NCI-H187 (cell line): ENCODE measurements at places on chromosomes 1 and 21.

DNA sequence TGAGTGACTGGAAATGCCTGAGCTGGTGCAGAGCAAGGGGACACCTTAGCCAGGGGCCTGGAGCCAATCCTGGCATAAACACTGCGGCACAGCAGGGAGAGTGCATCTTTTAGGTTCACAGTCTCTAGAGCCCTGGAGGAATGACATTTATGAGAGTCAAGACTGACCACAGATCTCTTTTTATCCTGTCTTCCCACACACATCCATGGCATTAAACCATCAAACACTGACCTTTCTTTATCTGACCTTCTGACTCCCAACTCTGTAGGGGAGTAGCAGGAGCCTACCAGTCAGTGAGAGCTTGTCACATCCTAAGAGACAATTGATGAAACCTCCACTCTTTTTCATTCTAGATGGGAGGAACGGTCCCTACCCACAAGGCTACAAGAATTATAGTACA lies 7.9 kb downstream of the CD34 start:
- DNase-seq, result no peak

- DNase-seq, result peak; percentile 83
Measured at GRCh38 chr1:19815801-19816736, 986 bp upstream of the RNF186 start.

DNA sequence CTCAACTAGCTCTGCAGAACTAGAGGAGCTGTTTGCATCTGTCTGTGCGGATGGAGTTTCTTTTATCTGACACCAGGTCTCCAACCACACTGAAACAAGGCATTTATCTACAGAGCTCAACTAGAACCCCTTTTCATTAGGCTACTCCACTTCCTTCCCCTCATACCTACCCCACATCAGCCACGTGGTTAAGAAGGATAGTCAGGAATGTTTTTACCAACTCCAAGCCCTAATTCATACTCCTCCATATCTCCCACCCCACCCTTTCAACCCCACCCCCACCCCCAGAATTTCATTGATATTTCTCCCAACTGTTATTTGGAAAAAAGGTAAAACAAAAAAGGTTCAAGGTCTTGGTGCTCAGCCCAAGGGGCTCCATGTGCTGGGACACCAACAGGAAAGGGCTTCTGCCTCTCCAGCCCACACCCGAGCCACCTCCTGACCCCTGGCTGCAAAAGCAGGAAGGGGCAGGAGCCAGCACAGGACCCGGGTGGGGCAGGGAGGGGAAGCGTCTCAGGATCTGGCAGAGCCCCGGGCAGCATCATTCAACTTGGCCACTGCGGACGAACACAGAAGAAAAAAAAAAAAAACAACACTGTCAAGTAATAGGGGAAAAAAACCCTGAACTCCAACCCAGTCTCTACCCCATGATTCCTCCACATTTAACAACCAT lies 7.0 kb downstream of the ENSA start:
- no peak for DNase-seq

GRCh38 chr21:36946949-36947356 lies 19.5 kb downstream of the HLCS start:
- no peak for DNase-seq

- DNase-seq, result no peak
Measured at GRCh38 chr1:67573311-67573872, 111.6 kb upstream of the GADD45A start.

DNA sequence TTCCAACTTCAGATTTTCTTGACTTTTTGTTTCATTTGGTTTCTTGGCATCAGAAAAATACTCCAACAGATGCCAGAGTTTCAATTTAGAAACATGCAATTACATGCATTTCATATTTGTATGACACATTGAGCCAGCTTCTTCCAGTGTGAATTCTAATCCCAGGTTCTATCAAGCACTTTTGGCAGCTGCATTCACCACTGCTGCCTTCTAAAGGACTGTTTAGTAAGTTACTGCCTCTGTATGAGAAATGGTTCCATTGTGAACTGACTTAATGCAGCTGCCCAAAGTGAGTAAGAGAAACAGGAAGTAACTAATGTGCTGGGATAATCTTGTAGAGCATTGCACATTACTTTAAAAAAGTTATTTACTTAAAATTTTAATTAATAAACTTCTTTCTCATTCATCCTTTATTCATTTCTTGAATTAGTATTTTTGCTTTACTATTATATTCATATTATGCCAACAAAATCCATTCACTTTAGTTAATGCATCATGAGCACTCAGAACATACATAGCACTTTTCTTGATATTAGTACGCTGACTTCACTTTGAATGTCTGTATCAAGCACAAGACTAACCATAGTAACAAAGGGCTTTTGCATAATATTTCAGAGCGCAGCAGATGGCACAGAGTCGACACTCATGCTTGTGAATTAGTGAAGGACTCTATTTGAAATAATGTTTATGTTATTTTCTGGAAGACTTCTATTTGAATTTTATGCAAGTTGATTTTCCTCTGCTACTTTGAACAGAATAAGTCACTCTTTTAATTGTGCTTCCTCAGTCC lies 9.8 kb downstream of the RGS18 start:
- DNase-seq, result no peak

DNA sequence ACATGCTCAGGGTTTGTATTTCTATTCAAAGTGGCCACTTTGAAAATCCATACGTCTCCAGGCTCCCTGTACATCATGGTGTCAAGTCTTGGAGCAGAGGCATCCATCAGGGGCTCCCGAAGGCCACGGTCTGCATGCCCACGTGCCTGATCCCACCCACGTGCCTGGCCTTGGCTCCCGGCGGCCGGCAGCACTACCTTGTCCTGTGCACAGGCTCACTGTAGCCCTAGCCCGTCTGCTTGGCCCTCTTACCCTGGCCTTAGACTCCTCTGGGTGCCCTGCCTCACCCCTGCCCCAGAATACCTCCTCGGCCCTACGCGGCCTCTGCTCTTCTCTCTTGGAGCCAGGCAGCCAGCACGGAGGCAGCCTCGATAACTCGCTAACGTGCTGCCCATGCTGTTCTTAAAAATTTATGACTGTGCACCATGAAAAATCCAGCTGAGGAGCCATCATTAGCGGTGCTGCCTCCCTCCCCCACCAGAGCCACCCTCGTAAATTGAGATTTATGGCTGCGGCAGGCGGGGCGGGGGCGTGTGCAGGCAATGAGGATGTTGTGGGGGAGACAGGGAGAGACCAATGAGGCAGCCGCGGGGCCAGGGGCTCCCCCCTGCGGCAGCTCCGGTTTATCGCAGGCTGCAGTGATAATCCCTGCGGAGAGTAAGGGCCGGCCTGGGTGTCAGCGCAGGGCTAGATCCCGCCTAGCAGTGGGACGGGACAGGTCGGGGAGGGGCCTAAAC lies 24.6 kb downstream of the DMAP1 start:
- peak; percentile 87 for DNase-seq

DNA sequence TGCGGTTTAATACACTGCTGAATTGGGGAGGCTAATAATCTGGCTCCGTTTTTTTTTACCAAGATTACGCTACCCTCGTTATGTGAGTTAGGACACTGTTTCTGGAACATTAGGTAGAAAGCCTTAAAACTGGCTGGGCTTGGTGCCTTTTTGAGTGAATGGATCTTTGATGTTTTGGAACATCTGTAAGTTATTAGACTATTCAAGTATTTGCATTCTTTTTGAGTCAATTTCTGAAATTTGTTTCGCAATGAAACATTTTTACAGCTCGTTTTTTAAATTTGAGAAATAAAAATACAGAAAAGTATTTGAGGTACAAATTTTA lies 106.9 kb downstream of the LTN1 start:
- no peak for DNase-seq

GRCh38 chr1:91897016-91897415 lies 11.1 kb upstream of the TGFBR3 start:
- DNase-seq, result no peak

DNA sequence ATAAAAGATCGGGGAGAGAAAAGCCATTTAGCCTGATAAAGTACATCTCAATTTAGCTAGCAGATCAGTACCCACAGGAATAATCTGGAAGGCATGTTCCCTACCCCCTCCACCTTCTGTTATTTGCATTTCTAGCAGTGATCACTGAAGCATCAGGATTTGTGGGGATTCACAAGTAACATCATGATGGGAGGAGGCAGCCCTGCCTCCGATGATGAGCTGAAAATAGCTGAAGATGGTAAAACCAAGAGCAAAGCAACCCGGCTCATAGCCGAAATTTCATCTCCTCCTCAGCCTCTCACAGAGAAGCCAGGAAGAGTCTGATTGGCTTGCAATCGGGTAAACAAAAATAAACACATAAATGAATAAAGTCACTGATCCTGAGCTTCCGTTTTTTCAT lies 2.4 kb downstream of the CCSAP start:
- no peak for DNase-seq

DNA sequence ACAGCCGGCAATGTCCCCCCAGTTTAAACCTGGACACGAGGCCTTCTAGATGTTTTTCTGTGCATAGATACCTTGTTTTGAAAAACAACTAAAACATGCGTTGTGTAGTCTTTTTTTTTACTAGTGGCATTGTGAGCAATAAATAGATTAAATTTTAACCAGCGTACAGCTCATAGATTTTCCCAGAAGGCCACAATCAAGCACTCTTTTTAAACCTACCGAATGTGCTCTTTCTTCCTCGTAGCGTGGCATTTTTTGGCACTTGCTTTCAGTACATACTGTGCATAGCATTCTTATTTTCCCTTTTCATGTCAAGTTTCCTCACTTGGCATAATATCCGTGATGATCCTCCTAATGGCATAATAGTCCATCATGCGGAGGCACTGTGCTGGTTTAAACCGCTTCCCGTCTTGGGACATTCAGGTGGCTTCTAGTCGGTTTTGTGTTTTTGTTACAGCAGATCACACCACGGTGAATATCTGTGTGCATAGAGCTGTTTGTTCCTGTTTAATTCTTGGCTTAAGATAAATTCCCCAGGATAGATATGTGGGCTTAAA lies 95.3 kb downstream of the PDE9A start:
- DNase-seq, result no peak

GRCh38 chr1:231338270-231339128 lies at the start of gene SPRTN:
SPRTN (plus strand) TSS chr1:231338293; CDS start chr1:231338384, 91 bp downstream.
- no peak for DNase-seq

DNA sequence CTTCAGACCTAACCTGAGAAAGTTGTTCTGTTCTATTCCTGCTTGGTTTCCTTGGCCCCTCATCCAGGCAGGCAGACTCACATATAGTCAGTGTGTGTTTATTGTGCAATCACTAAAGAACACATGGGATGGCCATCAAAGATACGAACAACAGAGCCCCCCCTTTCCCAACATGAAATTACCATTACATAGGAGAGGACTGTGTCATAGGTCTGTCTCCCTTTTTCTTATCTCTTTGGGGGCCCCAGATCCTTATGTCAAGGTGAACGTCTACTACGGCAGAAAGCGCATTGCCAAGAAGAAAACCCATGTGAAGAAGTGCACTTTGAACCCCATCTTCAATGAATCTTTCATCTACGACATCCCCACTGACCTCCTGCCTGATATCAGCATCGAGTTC lies 21.6 kb downstream of the SYT11 start:
- no peak for DNase-seq

DNA sequence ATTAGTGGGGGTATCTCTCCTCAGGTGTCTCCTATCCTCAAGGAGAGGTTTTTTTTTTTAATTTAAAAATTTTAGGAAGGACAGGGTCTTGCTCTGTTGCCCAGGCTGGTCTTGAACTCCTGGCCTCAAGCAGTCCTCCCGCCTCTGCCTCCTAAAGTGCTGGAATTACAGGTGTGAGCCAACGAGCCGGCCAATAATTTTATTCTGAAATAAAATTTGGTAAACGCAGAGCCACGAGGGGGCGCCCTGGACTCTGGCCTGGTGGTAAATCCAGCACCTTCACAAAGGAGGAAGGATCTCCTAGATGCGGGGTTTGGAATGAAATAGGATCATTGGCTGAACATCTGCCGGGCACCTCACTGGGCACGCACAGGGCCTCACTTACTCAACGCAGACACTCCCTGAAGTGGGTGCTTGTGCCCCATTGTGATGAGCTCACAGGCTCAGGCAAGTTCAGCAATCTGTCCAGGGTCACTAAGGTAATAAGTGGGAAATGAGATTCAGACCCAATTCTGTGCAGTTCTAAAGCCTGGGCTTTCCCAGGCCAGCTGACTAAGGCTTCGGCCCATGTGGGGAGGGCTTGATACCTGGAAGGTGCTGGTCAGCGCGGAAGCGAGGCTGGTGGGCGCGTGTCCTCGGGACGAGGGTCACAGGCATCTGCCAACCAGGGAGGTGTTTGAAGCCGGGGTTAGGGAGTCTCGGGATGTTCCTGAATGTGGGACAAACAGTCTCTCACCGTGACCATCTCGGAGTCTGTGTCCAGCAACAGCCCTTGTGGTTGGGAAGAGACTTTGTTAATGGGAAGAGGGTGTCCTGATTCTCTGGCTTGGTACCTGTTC lies 32.7 kb upstream of the ETV3 start:
- DNase-seq, result peak; percentile 39

GRCh38 chr21:18529254-18529653 lies 125.7 kb upstream of the TMPRSS15 start:
- DNase-seq, result no peak

DNA sequence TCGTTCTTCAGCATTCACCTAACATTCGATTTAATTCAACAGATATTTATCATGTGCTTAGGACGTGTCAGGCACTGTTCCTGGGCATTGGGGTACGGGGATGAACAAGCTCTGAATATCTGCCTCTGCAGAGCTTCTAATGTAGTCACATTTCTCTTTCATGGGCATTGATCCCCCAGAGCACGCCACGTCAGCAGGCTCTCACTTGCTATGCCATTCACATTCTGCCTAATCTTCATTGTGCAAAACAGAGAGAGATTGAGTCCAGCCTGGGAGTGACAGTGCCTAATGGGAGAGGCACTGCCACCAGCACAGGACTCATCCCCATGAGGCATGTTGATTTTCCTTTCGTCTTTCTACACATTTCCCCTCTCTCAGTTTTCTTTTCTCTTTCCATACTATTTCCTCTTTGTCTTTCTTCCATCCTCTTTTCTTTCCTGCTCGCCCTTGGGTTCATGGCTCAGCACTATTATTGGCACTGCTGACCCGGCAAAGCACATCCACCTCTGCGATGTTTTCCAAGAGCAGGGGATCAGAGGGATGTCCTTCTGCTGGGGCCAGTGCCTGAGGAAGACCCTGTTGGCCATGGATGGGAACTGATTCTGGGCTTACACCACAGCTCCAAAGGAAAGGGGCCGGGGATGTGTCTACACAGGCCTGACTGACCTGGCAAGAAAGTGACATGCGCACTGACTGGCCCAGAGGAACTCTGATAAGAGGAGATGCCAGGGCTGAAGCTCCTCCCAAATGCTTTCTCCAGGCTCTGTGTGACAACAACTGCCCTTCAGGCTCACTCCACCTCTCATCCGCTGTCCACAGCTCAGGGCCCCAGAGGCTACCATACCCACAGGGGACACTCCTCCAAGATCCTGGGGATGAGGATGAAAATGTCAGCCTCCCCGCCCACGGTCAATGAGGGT lies 195.9 kb downstream of the TOMM20 start:
- no peak for DNase-seq
